ENCODE measurements at places on chromosomes 2 and 18.

DNA sequence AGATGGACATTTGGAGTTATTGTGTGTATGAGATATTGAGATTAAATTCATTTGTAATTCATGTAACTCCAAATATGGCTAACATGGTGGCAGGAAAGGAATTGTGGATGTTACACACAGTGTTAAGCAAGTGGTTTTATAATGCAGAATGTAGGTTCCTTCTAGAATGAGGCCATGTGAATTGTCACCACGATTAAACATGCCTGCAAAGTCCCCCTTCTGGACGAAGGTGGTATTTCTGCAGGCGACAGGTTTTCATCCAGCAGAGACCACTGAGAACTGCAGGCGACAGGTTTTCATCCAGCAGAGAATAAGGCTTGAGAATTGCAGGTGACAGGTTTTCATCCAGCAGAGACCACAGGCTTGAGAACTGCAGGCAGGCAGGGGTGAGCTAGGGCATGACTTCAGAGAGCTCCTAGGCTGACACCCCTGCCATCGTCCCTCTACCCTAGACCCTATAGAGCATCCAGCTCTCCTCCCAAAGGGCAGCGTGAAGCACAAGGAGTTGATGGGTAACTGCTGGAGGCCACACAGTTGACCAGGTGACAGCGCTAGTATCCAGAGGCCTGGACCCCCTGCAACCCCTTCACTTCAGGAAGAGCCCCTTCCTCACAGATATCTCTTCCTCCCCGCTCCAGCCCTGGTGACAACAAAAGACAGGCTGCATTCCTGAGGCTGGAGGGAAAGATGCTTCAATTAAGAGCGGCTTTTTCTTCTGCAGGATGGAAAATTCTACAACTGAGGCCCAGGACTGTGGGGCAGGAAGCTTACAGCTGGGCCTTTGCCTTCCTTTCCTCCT lies 175.8 kb downstream of the LOXHD1 start:
- peak; percentile 30 for DNase-seq

GRCh38 chr2:55810622-55811020 lies 113.0 kb downstream of the EFEMP1 start:
- no peak for DNase-seq

DNA sequence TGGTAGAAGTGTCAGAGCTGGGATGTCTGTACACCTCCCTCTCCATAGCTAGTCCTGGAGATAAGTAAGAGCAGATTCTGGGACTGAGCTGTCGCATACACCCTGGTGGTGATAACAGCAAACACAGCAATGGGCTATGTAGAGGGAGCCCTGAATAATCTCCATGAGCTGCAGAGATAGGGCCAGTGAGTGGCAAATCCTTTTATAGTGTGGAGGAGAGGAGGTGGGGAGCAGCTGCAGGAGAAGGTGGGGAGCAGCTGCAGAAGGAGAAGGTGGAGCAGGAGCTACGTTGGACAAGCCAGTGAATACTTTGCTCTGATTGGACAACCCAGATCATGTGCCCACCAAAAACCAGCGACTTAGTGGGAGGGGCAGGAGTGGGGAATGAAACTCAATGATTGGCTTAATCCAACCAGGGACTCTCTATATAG lies 85.5 kb downstream of the TMEM247 start:
- no peak for DNase-seq

GRCh38 chr2:111007757-111008688 lies 112.7 kb upstream of the BCL2L11 start:
- DNase-seq = no peak

DNA sequence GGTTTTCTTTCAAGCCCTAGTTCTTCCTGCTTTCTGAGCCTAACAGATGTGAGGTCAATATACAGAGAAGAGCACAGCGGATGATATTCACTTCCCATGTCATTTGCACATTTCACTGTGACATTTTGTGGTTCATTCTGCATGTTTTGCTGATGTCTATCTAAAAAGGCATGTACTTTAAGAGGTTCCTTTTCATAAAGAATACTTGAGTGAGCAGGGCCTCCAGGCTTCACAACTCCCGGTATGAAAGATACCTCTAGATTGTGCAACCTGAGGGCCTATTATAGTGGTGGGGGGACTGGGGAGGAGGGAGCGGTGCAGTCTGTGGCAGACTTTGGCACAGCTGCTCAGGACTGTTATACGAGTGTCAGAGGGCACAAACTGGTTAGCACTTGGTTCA lies 54.6 kb downstream of the CPO start:
- DNase-seq = peak; percentile 58

GRCh38 chr2:146004462-146004861 lies 1484.5 kb upstream of the ZEB2 start:
- DNase-seq = peak; percentile 80

DNA sequence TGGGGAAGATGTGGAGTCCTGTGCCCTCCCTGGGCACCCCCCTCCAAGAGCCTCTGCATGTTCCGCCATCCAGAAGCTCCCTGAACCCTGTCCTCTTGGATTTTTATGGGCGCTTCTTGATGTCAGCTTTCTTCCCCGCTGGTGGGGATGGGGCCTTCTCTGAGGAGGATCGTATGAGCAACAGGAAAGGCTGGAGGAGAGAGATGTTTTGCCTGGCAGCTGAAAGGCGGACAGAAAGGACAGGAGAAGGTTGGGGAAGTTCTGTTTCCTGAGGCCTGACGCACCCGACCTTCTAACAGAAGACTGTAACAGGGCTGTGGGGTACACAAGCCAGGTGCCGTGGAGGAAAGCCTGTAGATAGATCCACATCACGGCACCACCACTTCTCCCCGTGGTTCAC lies 238.8 kb downstream of the LDLRAD4 start:
- no peak for DNase-seq

- DNase-seq = no peak
Measured at GRCh38 chr2:119516121-119516520, 8.2 kb downstream of the SCTR start.

DNA sequence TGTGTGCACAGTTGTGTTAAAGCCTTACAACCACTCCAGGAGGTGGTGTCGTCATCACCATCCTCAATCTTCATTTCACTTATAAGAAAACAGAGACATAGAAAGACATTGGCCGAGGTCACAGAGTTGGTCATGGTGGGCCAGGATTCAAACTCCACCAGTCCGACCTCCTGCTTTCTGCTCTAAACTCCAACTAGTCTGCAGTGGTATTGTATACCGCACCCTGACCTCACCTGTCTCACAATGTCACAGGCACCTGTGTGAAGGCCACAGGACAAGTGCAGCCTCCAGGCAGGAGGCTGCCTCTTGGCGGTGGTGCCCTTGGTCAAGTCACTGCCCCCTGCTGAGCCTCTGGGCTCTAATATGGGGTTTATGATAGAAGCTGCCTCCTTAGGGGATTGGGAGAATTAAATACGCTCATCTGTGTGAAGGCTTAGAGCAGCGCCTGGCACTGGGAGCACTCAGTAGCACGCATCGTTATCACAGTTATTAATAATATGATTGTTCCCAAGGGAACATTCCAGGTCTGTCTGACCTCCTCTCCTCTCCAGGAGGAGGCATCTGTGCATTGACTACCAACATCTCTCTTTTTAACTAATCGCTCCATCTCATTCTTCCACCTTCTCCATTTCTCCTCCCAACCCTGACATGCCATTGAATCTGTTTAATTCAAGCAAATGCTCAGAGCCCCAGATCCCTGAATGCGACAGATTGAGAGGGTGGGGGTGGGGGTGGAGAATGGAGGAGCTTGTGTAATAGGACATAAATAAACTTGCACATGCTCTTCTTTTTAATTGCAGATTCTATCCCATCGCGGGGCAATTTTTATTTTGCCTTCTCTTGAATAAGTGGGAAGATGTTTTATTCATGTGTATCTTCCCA lies 112.7 kb downstream of the MCFD2 start:
- no peak for DNase-seq

DNA sequence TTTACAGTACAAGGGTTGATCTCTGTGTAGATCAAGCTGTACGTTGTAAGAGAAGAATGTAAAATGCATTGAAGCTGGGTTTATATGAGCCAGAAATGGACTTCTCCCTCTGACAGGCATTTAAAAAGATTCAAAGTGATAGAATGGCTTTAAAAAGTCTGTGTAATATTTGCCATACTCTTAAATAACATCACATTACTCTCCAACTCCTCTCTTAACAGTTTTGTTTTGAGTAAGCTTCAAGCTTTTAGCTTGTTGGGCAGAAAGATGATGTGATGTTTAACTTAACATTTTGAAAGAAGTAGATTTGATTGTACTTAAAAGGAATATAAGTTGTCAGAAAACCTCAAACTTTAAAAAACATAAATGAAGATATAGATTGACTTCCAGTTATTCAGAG lies 72.2 kb downstream of the COX7A2L start:
- DNase-seq = no peak

GRCh38 chr2:55949211-55949610 lies 25.6 kb upstream of the EFEMP1 start:
- no peak for DNase-seq

GRCh38 chr18:55073834-55074233 lies 114.6 kb upstream of the CCDC68 start:
- DNase-seq = no peak

GRCh38 chr2:229066121-229066715 lies 204.9 kb downstream of the PID1 start:
- peak; percentile 48 for DNase-seq

Data from fibroblast of skin of abdomen (primary cell).